ENCODE measurements at places on chromosomes 6 and 20.

DNA sequence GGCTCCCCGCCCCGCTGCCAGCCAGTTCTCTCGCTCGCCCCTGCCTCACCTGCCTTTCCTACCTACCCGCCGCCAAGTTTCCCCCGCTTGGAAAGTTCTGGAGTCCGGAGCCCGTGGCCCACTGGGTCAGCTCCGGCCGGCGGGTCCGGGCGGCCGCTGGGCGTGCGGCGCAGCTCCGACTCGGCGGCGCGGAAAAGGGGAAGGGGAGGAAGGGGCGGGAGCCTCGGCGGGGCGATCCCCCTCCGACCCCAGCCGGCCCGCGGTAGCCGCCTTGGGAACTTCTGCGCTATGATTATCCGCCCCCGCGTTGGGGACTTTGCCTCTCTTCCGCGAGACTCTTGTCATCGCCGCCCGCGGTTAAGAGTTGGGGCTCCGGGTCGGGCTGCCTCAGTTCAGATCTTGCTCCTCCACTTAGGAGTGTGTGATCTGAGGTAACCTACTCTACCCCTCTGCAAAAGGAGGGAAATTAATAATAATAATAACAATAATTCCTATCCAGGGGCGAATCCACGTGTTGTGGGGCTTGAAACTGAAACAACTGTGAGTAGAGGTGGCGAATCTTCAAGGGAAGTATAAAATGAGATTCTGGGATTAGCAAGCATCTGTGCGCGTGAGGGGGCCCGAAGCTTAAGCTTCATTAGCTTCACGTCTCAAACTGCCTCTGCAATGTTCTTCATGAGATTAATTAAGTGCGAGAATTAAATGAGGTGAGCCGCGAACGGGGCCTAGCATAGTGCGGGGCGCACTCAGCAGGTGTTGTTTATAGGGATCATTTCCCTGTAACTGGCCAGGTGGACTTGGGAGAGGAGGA lies 30.8 kb downstream of the SF3B5 start:
- DNase-seq, result peak; percentile 92

- no peak for DNase-seq
Measured at GRCh38 chr20:13436530-13436929, 202.2 kb downstream of the TASP1 start.

GRCh38 chr20:43925801-43926200 lies 11.1 kb downstream of the TOX2 start:
- DNase-seq, result peak; percentile 15

GRCh38 chr6:159033160-159034049 lies 11.4 kb downstream of the TAGAP start:
- no peak for DNase-seq

- no peak for DNase-seq
Measured at GRCh38 chr6:129059650-129060049, 176.7 kb downstream of the LAMA2 start.
